NCI-H2227 treated with DMSO at 0.1 percent for 48 hours (cell line): ENCODE measurements at places on chromosomes 5 and 9.

DNA sequence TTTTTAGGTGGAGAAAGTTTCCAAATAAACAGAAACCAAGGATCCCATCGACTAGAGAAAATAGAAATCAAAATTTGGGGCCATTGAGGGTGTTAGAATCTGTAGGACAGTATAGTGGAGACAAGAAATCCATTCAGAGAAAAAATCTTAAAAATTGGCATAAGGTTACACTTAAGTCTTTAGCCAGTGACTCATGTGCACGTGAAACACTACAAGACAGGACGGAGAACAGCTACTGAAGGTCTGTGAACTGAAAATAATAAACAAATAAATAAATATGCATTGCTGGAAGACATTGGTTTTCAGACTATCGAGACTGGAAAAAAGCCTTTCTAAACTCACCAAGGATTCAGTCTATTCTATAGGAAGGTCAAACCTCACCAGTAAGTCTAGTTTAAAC lies 1955.5 kb downstream of the MAT2B start:
- DNase-seq = no peak

GRCh38 chr9:100014846-100015245 lies 84.0 kb downstream of the ERP44 start:
- DNase-seq = no peak

DNA sequence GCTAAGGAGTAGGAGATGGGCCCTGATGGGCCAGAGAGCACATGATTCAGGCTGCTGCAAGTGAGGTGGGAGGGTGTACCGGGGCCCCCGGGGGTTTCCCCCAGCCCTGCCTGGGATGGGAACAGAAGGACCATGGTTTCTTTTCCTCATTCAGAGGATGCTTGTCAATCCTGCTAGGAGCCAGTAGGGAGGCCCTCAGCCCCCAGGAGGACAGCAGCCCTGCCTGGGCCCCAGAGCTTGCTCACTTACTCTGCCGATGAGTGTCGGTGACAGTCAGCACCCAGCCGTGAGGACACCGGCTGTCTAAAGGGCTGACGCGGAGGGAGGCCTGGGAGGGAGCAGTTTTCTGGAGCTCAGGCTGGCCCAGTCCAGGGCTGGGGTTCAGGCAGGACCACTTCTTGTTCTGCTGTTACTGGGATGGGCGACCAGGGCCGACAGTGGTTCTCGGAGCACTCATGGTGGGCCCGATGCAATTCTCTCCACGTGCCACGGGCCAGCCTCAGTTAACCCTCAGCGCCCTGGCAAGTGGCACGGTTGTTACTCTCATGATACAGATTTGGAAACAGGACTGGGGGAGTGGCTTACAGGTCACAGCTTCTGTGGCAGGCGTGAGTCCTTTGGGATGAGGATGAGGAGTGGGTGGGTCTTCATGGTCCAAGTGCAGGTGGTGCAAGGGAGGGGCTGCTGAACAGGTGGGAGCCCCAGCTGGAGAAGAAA lies 1.8 kb downstream of the ARRDC1 start:
- DNase-seq = no peak

DNA sequence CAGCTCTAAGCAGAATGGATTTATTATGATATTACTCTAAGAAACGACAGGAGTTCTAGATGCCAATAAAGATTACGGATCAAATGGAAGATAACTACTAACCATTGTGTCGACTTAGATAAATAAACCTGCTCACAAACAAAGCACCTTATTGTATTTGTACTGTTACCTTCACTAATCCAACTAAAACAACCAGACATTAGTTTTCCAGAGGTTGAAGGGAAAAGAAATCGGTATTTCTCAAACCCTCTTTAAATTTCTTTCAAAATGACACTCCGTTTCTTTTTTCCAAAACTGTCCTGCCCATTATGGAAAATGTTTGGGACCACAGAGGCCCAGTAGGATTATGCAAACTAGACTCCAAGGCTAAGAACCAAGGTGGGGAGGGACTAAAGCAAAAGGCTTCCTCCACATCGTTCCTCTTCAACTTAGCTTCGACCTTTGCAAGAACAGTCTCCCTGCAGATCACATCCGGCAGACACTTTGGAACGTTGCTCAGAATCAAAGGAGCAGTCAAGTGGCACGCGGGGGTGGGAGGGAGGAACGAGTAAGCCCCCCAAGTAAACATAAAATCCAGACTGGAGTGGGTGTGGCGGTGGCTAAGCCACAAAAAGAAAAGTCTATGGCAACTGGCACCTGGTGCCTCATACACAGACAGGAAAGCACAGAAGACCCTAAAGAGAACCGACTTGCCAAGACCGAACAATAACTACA lies 2.7 kb downstream of the MLLT3 start:
- peak; percentile 46 for DNase-seq

DNA sequence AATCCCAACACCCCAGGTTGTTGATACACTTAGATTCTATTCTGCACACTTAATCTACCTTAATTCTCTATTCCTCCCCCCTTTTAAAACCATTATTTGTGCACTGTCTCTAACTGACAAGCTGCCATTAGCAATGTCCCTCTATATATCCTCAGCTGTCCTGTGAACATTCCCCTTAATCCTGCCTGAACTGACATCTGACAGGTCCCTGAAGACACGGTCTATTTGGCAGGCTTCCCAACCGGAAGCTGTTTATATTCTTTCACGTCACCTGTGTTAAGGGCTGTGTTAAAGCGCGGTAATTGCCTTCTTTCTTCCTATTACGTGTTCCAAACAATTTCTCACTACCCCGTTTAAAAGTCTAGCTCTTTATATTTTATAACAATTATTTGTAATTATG lies 277.3 kb downstream of the CDH9 start:
- no peak for DNase-seq

GRCh38 chr9:105972466-105973204 lies 278.3 kb downstream of the TMEM38B start:
- no peak for DNase-seq

GRCh38 chr9:133654736-133655657 lies 18.8 kb downstream of the DBH start:
- no peak for DNase-seq

- no peak for DNase-seq
These were observed 46.1 kb downstream of the S1PR3 start for GRCh38 chr9:89037346-89037745.

DNA sequence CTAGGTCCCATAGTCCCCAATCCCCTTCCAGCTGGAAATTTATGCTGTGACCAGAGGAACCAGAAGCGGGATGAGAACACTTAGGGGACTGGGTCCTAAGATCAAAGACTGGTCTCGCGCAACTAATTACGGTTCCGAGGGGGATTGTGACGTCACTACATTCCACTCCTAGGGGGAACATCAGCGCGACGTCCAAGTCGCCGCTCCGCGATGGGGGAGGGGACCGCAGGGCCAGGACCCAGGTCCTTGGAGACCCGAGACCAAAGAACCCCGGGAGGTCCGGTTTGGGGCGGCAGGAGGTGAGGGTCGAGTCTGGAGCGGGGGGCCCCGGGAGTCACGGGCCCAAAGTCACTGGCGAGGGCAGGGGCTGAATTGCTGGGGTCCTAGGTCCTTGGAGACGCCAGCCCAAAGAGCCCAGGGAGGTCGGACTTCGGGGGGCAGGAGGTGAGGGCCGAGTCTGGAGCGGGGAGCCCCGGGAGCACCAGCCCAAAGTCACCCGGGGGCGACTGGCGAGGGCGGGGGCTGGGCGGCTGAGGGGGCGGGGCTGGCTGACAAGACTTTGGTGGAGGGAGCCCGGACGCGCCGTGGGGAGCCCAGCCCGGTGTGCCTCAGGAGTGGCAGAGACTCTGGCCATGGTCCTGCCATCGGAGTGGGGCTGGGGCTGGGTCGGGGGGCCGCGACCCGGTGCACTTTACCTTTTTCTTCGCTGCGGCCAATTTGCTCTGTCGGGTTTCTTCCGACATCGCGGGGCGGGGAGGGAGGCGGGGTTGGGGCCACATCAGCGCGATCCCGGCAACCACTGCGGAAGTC lies at the start of gene GOLGA2:
Gene GOLGA2, minus strand, starts transcription at position 810 of the 810 bp plus-strand sequence. Its CDS starts 31 bp downstream, at position 779.
- no peak for DNase-seq

DNA sequence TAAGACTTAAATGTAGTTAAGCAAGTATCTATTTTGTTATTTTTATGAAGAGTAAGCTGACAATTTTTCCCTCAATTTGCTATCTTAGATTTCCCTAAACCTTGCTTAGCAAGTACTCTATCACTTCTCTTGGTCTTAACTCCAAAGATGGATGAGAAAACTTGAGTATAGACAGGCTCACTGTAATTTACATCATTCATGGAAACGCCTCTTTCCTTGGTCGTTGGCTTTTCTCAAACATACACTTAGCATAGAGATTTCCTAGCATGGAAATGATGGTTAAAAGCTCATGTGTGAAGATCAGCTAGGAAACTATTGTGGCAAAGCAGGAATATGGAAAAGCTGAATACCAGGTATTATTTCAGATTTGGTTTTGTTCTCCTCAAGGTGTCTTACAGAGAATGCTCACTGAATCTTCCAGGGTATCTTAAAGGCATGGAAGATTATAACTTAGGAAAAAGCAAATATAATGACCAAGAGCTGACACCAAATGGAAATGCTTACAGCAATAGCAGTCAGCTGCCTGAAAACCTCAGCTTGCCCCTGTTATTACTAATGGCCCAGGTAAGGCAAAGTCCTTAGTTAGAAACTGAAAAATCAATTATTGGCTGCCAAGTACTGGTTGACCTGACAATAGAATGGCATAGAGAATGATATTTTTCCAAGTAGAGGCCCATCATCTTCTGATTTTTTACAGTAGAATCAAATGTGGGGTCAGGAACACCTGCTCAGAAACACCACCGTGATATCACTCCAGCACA lies 84.8 kb downstream of the SEMA5A start:
- DNase-seq = no peak

GRCh38 chr9:4894076-4894475 lies 91.0 kb upstream of the JAK2 start:
- no peak for DNase-seq

- DNase-seq = no peak
These were observed 70.2 kb upstream of the ELL2 start for GRCh38 chr5:96031811-96032261.

GRCh38 chr5:149999359-149999758 lies 1.1 kb downstream of the TIGD6 start:
- no peak for DNase-seq

GRCh38 chr5:157779221-157779620 lies 35.7 kb downstream of the LSM11 start:
- no peak for DNase-seq

DNA sequence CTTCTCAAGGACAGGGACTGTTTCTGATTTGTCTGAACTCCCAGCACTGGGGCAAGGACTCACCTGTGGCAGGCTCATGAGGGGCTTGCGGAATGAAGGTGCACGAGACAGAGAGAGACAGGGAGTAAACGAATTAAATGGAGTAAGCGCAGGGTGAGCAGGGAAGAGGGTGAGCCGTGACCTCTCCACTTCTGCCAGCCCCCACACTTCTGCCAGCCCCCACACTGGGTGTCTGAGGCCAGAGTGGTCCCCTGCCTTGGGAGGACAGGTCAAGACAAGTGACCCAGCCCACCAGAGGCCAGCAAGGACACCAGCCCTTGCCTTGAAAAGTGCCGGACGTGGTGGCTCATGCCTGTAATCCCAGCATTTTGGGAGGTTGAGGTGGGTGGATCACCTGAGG lies 37.2 kb downstream of the DAB2IP start:
- DNase-seq = no peak

- no peak for DNase-seq
These were observed 148.1 kb downstream of the KDM4C start for GRCh38 chr9:6905850-6906375.

- DNase-seq = no peak
These were observed 332.8 kb downstream of the ELAVL2 start for GRCh38 chr9:23493219-23493618.

- no peak for DNase-seq
These were observed 95.7 kb downstream of the ENTREP1 start for GRCh38 chr9:69420611-69421270.

DNA sequence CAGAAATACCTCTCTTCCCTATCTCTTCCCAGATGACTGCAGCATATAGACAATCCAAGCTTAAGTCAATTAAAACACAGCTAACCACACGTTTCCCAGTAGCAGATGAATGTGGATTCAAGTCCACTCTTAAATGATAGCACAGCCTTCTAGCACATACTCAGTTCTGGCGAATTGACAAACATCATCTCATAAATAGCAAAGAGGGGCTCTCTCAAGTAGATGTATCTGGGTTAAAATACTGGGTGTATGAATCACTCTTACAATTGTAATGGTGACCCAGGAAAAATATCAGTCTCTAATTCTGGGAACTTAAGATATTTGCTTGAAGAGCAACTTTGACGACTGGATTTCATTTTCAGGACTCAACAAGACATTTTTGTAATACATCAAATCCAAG lies 67.0 kb upstream of the HAPLN1 start:
- DNase-seq = no peak

DNA sequence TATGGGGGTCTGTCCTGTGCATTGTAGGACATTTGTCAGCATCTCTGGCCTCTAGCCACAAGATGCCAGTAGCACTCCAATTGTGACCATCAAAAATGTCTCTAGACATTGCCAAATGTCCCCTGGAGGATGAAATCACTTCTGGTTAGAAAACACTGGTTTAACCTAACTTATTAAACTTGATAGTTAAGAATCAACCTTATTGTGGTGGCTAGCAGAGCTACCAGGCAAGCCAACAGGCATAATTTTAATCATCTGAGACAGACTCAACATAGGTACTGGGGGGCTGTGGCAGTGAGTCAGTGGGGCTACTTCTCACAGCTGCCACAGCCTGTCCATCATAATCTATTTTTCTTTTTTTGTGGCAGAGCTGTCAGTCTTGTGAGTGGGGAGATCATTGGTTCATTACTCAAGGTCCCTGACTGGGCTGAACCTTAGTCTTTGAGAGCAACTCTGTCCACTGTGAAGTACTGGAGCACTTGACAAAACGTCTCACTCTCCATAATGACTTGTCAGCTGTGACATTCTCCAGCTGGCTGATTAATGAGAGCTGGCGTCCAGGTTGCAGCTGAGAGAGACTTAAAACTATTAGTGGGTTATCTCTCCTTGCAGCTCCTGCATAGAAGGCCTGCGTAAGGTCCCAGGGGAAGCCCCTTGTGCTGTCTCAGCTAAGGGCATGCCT lies 107.9 kb downstream of the DCP2 start:
- peak; percentile 47 for DNase-seq

DNA sequence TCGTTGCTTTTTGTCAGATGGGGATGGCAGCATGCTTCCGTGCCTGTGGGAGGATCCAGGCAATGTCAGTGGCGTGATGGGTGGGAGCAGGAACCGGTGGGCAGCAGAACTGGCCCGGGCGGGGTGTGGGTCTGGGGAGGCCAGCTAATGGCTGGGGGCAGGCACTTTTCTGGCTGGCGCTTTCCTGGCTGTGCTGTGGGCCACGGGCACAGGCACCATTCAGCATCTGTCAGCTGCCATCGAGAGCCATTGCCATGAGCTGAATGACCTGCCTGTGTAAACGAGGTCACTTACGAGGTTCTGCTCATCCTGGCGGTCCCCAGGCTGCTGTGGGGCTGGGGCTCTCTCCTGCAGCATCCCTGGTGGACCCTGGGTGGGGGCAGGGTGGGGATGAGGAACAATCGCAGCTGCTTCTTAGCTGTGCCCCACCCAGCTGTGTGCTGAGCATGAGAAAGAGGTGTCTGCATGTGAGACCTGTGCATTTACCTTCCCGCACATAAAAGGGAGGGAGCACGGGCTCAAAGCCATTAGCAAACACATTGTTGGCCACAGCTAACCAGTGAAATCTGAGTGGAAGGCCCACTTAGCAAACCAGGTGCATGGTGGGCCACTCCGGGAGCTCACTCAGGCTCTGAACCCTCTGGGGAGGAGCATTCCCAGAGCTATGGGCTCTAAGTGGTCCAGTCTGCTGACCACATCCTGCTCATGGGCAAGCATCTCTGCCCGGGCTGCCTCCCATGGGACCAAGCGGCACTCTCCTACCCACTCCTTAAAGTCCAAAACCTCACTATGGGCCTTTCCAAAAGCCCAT lies 41.3 kb upstream of the OLFM1 start:
- DNase-seq = no peak

GRCh38 chr9:2267181-2267745 lies 252.1 kb downstream of the SMARCA2 start:
- no peak for DNase-seq
